D721Med (cell line): ENCODE measurements at places on chromosomes 3 and 15.

- no peak for DNase-seq
These were observed 212.6 kb upstream of the SEMA6D start for GRCh38 chr15:47504624-47505256.

GRCh38 chr3:73148682-73149081, 87.2 kb downstream of the EBLN2 start:
- DNase-seq, result no peak

GRCh38 chr15:56794165-56794552, 60.9 kb upstream of the ZNF280D start:
- no peak for DNase-seq

- DNase-seq, result no peak
These were observed 95.8 kb downstream of the RAP2B start for GRCh38 chr3:153257673-153258351.

- DNase-seq, result peak; percentile 32
These were observed 1.9 kb downstream of the CHST2 start for GRCh38 chr3:143121241-143122088.

GRCh38 chr3:22175947-22176346, 424.9 kb upstream of the ZNF385D start:
- no peak for DNase-seq

DNA sequence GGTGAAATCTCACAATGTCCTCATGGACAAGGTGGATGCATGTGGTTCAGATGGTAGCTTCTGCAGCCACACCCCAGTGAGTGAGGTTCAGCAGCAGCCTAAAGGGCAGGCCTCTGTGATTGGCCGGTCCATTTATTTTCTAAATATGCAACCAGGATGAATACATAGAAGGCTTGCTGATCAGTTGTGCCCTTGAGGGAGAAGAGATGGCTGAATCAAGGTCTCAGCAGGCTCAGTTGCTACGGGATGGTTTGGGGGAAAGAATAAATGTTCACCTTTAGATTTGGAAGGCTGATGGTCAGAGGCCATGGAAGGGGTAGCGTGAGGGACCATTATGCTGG, 53.7 kb upstream of the FGD5 start:
- DNase-seq, result no peak

DNA sequence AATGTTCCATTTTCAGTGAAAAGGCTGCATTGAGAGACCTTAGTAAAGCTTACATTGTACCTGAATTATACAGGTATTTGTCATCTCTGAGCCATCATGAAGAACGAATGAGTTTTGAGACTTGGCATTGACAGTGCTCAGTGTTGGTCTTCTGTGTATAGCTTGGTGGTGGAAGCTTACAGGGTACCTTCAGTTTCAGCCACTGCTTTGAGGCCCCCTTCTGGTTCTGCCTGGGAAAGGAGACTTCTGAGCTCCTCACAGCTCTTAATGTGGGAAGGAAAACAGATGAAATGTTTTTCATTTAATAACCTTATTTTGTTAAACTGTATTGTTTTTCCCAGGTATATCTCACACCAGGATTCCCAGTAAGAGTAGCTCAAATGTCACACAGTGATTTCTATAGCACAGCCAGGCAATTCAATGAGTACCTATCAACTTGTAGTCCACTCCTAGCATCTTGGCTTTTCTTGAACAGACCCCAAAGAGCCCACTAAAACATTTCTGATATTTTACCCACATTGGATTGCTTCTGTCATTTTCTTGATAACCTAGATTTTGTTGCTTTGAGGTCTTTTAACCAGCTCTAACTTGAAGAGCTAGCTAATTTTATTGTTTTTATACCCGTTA, 5.6 kb downstream of the SERPINI1 start:
- DNase-seq, result no peak

DNA sequence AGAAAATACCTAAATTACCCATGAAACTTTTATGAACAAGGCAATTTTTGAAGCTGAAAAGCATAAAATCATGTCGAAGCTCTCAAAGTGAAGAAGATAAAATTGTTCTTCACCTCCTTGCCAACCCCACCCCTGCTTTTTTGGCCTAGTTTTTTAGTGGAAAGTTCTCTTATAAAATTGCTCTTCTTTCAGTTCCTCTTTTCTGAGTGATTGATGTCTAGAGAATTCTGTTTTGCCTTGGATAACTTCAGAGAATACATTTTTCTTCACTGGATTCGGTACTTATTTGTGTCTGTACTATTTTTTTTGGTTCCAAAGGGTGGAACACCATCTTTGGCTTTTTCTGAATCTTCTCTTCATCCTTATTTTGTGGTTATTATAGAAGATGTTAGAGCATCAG, 25.0 kb upstream of the PYDC2 start:
- DNase-seq, result no peak

DNA sequence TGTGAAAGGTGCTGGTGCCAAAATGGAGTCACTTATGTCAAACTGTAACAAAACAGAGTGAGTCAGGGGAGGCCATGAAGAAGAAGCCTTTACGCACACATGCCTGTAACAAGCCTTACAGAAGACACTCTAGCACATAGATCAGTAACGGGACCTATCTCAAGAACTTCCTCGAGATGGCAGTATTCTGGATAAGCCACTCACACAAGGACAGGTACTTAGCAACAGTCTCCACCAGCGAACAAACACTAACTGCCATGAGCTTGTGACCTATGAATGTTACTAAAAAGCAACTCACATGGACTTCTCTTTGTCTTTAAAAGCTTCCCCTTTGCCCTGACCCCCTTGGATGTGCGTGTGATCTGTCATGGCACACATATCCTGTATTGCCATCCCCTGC, 235.1 kb downstream of the CD47 start:
- no peak for DNase-seq

DNA sequence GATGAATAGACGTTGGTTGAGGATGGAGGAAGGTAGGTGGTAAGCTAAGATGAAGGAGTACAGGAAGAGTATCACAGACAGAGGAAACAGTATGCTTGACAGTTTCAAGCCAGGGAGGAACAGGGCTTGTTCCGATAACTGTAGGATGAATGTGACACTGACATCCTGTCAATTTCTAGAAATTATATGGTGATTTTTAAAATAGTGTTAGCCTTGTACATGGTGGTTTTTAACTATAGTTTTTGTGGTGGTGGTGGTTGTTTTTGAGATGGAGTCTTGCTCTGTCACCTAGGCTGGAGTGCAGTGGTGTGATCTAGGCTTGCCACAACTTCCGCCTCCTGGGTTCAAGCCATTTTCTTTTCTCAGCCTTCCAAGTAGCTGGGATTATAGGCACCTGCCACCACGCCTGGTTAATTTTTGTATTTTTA, 92.8 kb downstream of the FNDC3B start:
- no peak for DNase-seq

GRCh38 chr15:40102897-40103858, 5.5 kb downstream of the BMF start:
- DNase-seq, result peak; percentile 16

DNA sequence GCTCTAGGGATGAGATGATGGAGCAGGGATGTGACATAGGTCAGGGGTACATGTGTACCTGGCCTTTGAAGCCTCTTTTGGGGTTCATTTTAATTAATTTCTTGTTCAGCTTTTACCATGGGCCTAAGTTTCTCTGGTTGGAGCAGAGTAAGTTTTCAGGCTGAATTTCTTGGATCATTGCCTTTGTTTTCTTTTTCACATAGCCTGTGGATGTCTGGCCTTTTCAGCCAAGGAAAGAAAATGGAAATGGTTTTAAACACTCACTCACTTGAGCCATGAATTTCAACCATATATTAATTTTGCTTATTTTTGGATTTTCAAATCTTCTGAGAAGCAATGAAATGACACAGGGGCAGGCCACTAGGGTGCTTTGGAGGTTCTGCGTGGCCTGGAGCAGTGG, 30.2 kb downstream of the CACNA1D start:
- no peak for DNase-seq

DNA sequence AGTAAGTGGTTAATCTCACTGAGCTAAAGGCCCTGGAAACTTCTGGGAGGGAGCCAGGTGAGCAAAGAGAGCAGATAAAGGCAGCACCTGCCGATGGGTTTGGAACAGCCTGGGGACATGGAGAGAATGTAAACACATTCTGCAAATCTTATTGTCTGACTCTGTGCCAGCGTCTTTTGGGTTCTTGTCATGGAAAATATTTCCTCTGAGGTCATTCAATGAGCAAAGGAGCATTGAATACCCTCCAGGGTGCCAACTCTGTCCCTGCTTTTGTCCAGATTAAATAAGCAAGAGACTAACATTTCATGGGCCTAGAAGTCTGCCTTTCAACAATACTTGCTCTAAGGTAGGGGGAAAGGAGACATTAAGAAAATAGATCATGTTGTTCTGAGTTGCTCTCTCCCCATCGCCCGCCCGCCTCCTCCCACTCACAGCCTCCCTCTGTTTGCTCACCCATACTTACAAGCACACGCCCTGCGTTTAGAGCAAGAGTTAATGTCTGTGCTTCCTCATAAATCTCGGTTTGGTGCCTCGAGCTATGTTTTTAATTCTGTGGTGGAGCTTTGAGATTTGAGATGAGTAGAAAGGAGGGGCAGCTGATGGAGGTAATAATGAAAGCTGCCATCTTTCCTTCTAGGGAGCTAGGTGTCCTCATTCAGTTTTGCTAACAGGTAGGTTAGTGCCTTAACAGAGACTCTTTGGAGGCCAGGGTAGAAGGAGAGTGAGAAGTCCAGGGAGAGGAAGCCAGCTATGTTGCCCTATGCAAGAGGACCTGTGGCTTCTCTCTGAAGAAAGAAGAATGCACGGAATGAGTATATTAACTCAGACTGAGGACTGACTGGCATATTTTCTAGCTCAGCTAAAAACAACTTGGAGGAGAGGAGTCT, 132.9 kb downstream of the TPRG1 start:
- DNase-seq, result no peak

GRCh38 chr3:195884691-195885035, 23.7 kb downstream of the TNK2 start:
- DNase-seq, result no peak

- DNase-seq, result no peak
These were observed 302.1 kb upstream of the STT3B start for GRCh38 chr3:31230425-31231223.

GRCh38 chr15:69729167-69729748, 276.6 kb downstream of the RPLP1 start:
- DNase-seq, result peak; percentile 28
